ENCODE measurements at places on chromosomes 5 and 9. TPM values are rescaled to one million over a fixed set of nuclear protein-coding genes. Genes with fewer than 3 reads are reported as not detected.

DNA sequence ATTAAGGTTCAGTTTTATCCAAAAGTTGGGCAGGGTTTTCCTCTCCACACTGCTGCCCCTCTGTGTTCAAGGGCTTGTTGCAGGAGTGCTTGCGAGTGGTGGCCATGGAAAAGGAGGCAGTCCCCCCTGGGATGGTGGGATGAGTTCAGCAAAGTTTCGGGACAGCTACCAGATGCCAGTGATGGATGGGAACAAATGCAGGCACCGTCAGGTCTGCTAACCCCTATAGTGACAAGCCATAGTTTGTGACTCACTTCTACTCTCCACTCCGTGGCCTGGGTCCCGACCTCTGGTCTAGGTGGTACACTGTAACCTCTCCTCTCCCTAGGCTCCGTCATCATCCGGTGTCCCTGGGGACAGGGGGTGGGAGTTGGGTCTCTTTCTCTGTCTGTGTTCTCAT is 3.8 kb upstream of the RNF14 start:
- no peak overlapping the region for H3K4me3 ChIP-seq
- peaks cover 10% of the 10 kb centered on the region for H3K4me1 ChIP-seq
- no peak for DNase-seq
- no peaks in the 10 kb centered on the region for H3K36me3 ChIP-seq
- no peak overlapping the region for H3K27ac ChIP-seq
- no peaks in the 10 kb centered on the region for H3K27me3 ChIP-seq

DNA sequence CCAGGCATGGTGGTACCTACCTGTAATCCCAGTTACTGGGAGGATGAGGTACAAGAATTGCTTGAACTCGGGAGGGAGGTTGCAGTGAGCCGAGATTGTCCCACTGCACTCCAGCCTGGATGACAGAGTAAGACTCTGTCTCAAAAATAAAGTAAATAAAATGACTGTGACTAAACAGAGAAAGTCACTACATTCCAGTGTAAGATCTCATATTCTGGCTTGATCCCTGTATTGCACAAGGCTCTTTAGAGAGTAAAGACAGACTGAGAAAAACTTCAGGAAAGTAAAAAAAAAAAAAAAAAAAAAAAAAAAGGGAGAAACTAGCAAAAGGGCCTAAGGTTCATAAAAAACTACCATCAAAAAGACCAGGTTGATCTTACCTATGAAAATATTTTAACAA is 106.6 kb upstream of the PJA2 start:
- H3K4me1 ChIP-seq, result no peaks in the 10 kb centered on the region
- no peak overlapping the region for H3K27ac ChIP-seq
- no peaks in the 10 kb centered on the region for H3K27me3 ChIP-seq
- no peak overlapping the region for H3K4me3 ChIP-seq

Gene ENTPD2
- total RNA-seq, result 2.2 TPM

DNA sequence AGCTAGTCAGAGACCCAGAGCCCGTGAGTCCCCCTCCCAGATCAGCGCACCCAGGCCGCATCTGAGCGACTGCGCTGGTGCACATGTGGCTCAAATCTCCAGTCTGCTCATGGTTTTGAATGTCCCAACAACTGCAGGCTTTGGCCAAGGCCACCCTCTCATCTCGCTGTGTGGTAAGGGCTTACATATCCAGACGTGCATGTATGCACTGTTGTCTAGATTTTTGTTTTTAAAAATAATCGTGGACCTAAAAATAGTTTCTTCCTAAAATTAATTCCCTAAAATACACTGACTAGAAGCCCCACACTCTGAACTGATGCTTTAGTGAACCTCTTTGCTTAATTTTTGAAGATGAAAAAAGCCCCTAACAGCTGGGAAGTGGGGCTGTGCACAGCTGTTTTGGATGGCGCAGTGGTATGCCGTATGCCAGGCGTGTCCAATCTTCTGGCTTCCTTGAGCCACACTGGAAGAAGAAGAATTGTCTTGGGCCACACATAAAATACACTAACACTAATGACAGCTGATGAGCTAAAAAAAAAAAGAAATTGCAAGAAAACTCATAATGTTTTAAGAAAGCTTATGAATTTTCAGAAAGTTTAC is 143.0 kb upstream of the LHFPL2 start:
- no peak for DNase-seq
- H3K36me3 ChIP-seq, result no peaks in the 10 kb centered on the region
- no peak overlapping the region for H3K27ac ChIP-seq
- H3K4me1 ChIP-seq, result peaks cover 14% of the 10 kb centered on the region

DNA sequence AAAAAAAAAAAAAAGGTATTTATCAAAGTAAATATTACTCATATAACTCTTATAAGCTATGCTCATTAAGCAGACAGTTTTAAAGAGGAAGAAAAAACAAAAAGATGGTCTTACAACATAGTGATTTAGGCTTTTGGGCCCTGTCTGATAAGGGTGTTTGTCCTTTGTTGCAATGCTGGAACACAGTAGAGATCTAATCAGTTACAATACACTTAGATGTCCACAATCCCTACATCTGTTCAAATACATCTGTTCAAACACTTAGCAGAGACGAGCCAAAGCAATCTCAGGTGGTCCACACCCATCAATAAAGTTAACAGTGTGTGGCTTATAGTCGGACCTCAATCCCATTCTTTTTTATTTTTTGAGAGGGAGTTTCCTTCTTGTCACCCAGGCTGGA is 11.0 kb downstream of the PRXL2C start:
- DNase-seq, result no peak
- H3K4me3 ChIP-seq, result no peak overlapping the region
- peaks cover 8% of the 10 kb centered on the region for H3K4me1 ChIP-seq
- H3K27me3 ChIP-seq, result no peaks in the 10 kb centered on the region
- H3K36me3 ChIP-seq, result peaks cover 12% of the 10 kb centered on the region

DNA sequence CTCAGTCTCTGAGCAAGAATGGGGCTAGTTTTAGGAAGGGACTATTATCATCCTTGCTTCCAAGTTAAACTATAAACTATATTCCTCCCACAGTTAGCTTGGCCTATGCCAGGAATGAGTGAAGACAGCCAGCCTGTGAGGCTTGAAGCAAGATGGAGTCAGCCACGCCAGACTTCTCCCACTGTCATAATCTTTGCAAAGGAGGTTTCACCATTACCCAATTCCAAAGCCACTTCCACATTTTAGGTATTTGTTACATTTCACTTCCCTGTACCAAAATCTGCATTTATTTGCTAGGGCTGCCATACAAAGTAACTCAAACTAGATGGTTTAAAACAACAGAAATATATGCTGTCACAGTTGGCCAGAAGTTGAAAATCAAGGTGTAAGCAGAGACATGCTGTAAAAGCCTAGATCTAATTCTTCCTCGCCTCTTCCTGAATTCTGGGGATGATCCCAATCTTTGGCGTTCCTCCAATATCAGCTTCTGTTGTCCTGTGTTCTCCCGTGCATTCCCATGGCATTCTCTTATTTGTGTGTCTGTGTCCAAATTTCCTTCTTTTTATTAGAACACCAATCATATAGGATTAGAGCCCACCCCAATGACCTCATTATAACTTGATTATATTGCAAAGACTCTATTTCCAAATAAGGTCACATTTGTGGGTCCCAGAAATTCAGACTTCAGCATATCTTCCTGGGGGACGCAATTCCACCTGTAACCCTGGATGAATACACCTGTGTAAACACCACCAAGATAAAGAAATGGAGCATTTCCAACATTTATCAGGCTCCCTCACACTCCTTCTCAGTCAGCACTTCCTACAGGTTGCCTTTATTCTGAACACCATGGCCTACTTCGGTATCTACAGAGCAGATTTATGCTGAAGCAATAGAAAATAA is 126.8 kb downstream of the GCNT1 start:
- no peak overlapping the region for H3K27ac ChIP-seq
- no peaks in the 10 kb centered on the region for H3K27me3 ChIP-seq
- no peak overlapping the region for H3K4me3 ChIP-seq
- no peak for DNase-seq
- no peaks in the 10 kb centered on the region for H3K4me1 ChIP-seq
- no peaks in the 10 kb centered on the region for H3K36me3 ChIP-seq

DNA sequence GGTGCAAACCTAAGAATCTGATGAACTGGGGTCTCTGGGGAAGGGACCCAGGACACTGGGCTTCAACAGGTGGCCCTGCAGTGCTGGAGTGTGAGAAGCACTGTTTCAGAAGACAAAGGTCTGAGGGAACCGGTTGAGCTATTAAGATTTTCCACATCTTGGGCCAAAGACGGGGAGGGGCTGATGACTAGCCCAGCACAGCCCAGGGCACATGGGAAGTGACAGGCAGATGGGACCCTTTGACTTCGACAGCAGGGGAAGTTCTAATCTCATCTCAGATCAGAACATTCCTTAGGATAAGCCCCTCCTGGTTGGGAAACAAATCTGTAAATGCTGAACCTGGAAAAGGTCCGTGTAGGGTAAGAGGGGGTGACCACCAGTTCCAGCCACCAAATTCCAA is 67.4 kb downstream of the RAPGEF1 start:
- H3K27ac ChIP-seq, result no peak overlapping the region
- no peak overlapping the region for H3K4me3 ChIP-seq
- no peaks in the 10 kb centered on the region for H3K36me3 ChIP-seq

Gene SPINK4
- total RNA-seq, result not detected

Gene ATP10B
- 1.4 TPM for total RNA-seq

Gene FLT4
- 16.9 TPM for total RNA-seq

Gene SAXO1
- total RNA-seq, result not detected

Gene CNTNAP3
- total RNA-seq, result 14.7 TPM

Gene SPINK6
- 0.99 TPM for total RNA-seq

Gene CCIN
- 0.71 TPM for total RNA-seq

Gene C7
- 618 TPM for total RNA-seq

DNA sequence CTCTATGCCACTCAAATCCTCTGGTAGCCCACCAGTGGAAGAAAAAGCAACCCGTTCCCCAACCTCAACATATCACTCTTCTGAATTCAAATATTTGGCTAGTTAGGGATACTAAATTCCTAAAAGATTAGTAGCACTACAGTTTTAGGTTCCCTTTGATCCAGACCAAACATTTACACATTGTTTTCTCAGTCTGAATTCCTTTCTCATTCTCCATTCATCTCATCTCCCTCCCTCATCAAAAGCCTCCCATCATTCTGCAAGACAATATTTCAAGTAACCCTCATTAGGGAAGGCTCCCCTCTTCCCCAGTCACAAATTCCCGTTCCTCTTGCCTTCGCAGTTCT is 26.3 kb downstream of the ADAM19 start:
- no peaks in the 10 kb centered on the region for H3K36me3 ChIP-seq
- H3K4me3 ChIP-seq, result no peak overlapping the region
- H3K27me3 ChIP-seq, result no peaks in the 10 kb centered on the region
- no peak for DNase-seq
- H3K4me1 ChIP-seq, result peaks cover 67% of the 10 kb centered on the region

DNA sequence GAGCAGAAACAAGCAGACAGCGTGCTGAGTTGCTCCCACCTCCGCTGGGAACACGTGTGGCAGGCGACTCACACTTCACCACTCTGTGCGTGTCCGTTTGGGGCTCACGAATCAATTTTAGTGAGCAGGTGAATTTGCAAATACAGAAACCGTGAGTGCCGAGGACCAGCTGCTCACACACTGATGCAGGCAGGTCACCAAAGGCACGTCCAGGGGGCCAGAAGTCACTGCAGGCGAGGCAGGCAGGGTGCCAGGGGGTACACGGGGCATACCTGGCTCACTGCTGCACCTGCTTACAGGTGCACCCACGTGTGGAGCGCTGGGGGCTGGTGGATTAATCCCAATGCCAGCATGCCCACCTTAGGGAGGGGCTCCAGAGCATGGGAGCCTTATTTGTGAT is 68.8 kb downstream of the ZNF354C start:
- H3K36me3 ChIP-seq, result no peaks in the 10 kb centered on the region
- DNase-seq, result no peak

- no peak overlapping the region for H3K27ac ChIP-seq
- no peak for DNase-seq
- H3K36me3 ChIP-seq, result no peaks in the 10 kb centered on the region
- H3K27me3 ChIP-seq, result no peaks in the 10 kb centered on the region
These were observed 8.0 kb downstream of the GRIA1 start for GRCh38 chr5:153498516-153498915.
